ENCODE measurements at places on chromosomes 1 and 21. TPM values are rescaled to one million over a fixed set of nuclear protein-coding genes. Genes with fewer than 3 reads are reported as not detected.

Gene TMEM51
- total RNA-seq: 38.8 TPM

Gene HJV
- total RNA-seq: not detected

Gene FCRL5
- total RNA-seq: 3.8 TPM

Gene MATN1
- not detected for total RNA-seq

Gene FAM151A
- not detected for total RNA-seq

Gene FYB2
- 4.0 TPM for total RNA-seq

Data from ureter (tissue), 1 donor.